AG04450 (cell line): ENCODE measurements at places on chromosomes 12 and 14. TPM values are rescaled to one million over a fixed set of nuclear protein-coding genes. Genes with fewer than 3 reads are reported as not detected.

- no peak for DNase-seq
Measured at GRCh38 chr12:67701121-67701520, 52.6 kb downstream of the DYRK2 start.

WNT1 gene
- polyA plus RNA-seq, result not detected in 2 replicates

MEG3 gene
- 306 and 310 TPM in 2 replicates for polyA plus RNA-seq

- DNase-seq, result no peak
Measured at GRCh38 chr12:55624056-55624455, 12.6 kb upstream of the OR10P1 start.

OTX2 gene
- not detected in 2 replicates for polyA plus RNA-seq

- DNase-seq, result peak; percentile 32
Measured at GRCh38 chr12:63668028-63668799, at the start of gene DPY19L2. TSS of gene DPY19L2 (minus strand) at chr12:63668493. CDS start at chr12:63668393, 100 bp downstream.
